ENCODE measurements at places on chromosomes 7 and 10.

DNA sequence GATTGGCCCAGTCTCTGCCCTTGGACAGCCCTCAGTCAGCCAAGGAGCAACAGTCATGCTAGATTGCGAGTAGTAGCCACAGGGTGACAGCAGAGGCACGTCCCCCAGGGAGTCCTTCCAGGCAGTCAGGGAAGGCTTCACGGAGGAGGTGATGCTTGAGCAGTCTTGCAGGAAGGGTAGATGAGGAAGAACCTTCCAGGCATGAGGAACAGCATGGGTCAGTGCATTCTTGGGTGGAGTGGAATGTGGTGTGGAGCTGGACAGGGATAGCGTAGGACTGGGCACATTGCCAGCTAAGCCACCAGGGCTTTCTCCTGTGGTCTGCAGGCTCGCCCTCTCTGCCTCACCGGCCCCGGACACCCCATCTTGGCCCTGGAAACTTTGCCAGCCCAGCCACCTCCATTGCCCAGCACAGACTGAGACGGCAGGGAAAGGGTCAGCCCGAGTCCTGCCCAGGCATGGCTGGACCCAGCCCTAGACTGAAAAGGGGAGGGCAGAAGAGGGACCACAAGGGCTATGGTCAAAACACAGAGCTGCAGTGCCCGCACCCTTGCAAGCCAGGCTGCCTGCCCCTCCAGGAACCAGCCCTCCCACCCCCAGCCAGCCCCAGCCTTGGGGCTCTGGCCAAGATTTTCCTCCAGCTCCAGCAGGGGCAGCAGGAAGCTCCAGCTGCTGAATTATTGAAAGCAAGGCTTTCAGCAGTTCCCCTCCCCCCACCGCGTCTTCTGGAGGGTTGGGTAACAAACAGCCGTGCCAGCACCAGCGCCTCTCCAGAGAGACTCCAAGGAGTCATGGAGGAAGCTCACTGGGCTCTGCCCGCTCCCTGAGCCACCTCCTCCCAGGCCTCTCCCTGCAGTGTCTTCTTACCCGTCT, 18.7 kb downstream of the SRRM3 start:
- DNase-seq, result peak; percentile 58

DNA sequence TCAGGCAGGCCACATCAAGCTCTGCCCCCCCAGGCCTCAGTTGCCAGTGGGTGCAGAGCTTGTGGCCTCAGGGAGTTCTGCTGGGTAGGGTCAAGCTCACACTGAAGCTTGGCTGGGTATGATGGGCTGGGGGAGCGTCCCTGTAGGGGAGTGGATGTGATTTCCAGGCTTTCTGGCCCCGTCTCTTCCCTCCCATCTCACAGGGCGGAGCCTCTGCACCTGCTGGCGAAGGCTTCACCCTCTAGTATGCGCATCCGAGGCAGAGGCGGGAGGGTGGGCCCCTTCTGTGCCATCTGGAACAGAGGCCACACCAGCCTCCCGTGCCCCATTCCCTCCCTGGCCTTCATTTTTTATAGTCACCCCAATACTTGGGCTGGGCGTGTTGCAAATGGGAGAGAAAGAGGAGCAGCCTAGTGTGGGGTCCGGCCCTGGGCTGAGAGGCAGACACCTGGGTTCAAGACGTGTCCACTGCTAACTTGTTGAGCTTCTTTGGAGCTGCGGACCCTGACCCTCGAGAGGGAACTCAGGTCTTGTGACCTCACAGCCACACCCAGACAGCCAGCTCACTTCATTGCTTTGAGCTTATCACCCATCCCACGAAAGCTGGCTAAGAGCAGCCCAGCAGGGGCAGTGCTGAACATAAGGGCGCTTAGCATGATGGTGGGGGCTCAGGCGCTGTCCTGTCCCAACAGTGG, 2.3 kb downstream of the AQP1 start:
- no peak for DNase-seq

DNA sequence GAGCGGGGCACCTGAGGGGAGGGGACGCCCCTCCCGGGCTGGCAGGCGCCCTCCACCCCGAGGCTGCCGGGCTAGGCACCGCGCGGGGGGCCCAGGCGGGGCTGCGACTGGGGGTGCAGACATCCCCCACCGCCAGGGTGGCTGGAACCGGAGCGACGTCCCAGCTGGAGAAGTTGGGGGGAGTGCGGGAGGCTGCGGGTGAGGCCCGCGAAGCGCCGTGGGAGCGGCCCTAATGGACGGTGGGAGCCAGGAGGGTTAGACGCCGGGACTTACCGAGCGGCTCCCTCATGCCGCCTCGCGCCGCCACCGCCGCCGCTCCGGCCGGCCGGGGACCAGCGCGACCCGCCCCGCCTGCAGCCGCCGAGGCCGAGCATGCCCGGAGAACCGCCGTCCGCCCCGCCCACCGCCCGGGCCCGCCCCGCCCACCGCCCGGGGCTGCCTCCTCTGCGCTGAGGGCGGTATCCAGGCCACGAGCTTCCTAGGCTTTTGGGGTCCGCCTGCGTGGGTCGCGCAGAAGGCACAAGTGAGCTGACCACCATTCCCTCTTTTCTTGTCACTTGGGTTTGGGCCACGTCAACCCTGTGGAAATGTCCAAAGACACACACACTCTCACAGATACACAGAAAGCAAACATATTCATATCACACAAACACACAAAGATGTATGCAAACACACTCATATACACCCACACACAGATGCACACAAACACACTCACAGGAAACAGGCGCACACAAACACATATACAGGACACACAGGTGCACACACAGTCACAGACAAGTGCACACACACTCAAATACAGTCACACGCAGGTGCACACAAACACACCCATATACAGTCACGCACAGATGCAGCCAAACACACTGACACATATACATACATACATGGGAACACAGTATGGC, at the start of gene JCAD:
Gene JCAD (minus strand): TSS at position 378 of the 899 bp plus-strand sequence. CDS start 11,774 bp downstream, outside the sequence.
- DNase-seq, result peak; percentile 91

- DNase-seq, result peak; percentile 73
These were observed 238.5 kb downstream of the PHF14 start for GRCh38 chr7:11212080-11212711.

DNA sequence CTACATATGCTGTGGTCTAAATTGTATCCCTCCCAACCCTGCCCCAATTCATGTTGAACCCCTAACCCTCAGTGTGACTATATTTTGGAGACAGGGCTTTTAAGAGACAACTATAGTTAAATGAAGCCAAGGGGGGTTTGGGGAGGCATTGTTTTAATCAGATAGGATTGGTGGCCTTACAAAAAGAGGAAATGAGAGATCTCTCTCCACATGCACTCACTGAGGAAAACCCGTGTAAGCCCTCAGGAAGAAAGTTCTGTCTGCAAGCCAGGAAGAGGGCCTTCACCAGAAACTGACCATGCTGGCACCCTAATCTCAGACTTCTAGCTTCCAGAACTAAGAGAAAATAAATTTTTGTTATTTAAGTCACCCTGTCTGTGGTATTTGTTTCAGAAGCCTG, 276.7 kb downstream of the KIF20B start:
- DNase-seq, result no peak

GRCh38 chr10:81877596-81877995, 2.6 kb downstream of the NRG3 start:
- no peak for DNase-seq

- no peak for DNase-seq
These were observed 983.0 kb downstream of the SORCS1 start for GRCh38 chr10:106181501-106181900.

- no peak for DNase-seq
These were observed 256.4 kb downstream of the FZD1 start for GRCh38 chr7:91520645-91521044.

DNA sequence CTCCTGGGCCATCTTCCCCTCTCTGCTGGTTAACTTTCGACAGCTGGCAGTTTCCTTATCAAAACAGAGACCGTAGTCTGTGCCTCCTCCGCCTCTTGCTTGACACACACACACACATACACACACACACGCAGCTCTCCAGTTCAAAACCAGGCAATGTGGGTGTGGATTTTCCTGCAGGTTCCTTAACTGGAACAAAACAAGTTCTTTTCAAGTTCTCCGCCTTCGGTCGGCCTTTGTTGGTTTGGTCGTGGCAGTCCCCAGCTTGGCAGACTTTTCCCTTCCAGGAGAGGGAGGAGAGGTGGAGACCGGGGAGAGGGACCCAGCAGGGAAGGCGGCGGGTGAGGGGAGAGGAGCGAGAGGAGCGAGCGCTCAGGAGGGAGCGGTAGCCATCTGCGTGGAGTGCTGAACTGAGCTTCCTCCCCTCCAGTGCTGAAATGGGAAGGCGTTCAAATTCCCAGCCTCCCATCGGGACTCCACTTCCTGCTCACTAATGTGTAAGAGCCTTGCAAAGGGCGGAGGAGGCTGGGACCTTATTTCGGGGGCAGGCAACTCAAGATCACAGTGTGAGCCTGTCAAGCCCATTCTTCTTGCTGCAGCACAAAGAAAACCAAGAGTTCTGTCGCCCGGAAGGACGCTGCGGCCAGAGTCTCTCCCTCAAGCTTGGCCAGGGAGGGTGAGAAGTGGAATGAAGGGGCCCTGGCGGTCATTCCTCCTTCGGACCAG, 120.6 kb downstream of the PRPF18 start:
- DNase-seq, result peak; percentile 83

- DNase-seq, result no peak
These were observed 316.7 kb upstream of the TPK1 start for GRCh38 chr7:145152589-145152988.

GRCh38 chr10:77526868-77527617, 110.6 kb downstream of the KCNMA1 start:
- peak; percentile 30 for DNase-seq

GRCh38 chr7:102208826-102209225, 77.8 kb upstream of the SH2B2 start:
- DNase-seq, result peak; percentile 53

DNA sequence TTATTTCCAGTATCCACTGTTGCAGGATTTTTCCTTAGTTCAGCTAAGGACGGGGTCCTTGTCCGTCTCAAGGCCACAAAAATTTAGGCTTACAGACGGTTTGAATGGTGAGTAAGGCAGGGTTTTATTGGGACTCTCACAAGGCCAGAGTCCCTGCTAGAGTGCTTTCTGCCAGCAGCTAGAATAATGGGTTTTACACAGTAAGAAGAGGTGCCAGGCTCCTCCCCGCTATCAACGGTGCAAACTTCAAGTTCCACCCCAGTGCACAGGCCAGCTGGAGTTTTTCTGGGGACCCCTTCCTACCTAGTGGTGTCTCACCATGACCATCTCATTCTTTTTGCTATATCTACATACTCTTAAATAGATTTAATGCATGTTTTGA, 198.5 kb upstream of the KCTD7 start:
- DNase-seq, result no peak

DNA sequence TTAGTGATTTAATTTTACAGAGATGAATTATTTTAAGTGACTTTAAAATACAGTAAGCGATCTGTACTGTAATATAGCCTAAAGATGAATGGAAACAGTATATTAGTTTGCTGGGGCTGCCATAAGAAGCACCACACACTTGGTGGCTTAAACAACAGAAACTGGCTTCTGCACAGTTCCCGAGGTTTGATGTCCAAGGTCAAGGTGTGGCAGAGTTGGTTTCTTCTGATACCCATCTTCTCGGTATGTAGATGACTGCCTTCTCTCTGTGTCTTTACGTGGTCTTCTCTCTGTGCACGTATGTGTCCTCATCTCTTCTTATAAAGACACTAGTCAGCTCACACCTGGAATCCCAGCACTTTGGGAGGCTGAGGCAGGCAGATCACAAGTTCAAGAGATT, 64.0 kb upstream of the KMT2E start:
- DNase-seq, result no peak

DNA sequence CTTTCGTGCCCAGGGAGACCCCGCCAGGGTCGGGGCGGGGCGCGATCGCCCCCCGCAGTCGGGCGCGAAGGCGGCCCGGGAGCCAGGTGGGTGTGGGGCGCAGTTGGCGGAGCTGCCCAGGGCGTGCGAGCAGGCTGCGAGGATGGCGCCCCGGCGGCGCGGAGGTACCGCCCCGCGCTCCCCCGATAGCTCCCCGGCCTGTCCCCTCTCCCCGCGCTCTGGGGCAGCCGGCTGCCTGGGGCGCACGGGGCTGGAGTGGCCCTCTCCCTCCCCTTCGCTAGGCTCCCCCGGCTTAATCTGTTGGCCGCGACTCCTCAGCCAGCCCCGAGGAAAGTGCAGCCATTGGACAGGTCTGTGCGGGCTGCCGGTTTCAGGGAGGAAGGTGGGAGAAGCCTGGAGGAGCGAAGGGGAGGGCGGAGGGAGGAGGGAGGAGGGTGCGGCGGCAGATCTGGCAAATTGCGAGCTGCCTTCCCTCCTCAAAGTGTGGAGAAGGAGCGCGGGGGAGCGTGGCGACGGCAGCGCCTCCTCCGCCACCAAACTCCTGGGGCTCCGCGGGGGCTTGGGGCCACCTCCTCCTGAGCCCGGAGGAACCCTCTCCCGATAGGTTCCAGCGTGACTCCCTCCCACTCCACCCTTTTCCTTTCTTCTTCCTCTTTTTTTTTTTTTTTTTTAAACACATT, 361 bp upstream of the PLXDC2 start:
- peak; percentile 72 for DNase-seq

- no peak for DNase-seq
These were observed 216.9 kb downstream of the C7orf25 start for GRCh38 chr7:42694894-42695507.

DNA sequence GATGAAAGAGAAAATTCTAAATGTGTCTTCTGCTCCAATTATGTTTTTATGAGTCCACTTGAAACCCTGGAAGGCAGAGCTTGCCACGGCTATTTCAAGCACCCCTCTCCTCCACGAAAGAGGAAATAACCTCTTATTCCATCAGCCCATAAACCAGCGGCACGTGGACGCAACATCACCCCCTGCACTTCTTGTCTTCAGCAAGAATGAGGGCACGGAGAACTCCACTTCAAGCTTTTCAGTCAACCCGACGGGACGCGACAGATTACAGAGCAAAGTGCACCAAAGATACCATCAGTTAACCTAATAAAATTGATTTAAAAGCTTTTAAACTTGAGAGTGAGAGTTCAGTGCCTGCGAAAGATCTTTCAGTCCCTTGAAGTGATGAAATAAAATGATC, 406.3 kb downstream of the GALNT17 start:
- DNase-seq, result no peak

GRCh38 chr10:97180986-97181385, 4.8 kb downstream of the SLIT1 start:
- DNase-seq, result no peak

DNA sequence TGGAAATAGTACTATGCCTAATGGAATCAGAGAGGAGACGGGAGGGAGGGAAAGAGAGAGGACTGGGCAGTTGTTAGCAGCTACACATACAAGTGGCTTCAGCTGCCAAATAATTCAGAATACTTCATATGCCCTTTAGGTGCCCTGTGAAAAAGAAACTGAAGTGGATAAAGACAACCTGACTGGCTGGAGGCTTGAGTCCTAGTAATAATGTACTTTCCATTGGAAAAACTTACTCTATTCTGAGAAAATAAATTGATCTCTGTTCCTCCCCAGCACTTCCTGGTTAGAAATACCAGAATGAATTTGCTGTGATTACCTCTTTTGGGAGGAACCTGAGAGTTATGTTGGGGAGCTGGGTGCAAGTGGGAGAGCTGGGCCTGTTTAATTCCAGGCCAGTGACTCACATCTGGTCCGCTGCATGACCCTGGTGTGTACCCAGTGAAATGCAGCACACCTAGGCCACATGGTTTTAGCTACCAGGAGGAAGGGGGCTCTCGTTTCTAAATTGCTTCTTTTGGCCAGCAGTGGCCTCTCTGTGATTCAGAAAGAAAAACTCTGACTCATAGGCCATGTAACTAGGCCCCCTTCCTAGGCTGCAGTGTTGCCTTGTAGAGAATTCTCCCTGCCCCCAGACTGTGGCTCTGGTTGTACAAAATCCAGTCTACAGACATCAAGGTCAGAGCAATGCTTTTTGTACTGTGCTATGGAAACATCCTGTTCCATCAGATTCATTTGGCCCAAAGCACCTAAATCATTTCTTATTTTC, 6.5 kb downstream of the AGFG2 start:
- DNase-seq, result peak; percentile 61
